ENCODE measurements at places on chromosomes 4 and X.

- no peak for DNase-seq
Observed at GRCh38 chr4:5510504-5510903, 197.9 kb downstream of the EVC2 start.

DNA sequence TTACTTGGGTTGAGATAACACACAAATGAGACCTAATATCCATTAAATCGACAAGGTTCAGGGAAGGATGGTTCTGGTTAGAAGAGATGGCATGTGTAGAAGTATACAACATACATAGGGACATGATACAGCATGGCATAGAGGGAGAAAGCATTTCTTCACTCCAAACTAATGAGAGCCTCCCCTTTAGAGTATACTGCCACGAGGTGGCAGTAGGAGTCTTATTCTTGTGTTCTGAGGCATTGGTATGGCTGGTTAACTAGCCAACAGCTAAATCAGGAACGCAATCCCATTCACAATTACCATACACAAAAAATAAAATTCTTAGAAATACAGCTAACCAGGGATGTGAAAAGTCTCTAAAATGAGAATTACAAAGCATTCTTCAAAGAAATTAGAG, 29.1 kb upstream of the TRO start:
- DNase-seq = no peak

- peak; percentile 86 for DNase-seq
Observed at GRCh38 chr4:15336410-15337167, 91.2 kb upstream of the C1QTNF7 start.

GRCh38 chr4:83852085-83852451, 316.2 kb downstream of the GPAT3 start:
- DNase-seq = peak; percentile 69

GRCh38 chrX:39595977-39596376, 501.8 kb downstream of the BCOR start:
- no peak for DNase-seq

GRCh38 chr4:80852061-80852460, 178.4 kb upstream of the BMP3 start:
- no peak for DNase-seq

- DNase-seq = no peak
Observed at GRCh38 chr4:67103001-67103747, 442.1 kb downstream of the CENPC start.

DNA sequence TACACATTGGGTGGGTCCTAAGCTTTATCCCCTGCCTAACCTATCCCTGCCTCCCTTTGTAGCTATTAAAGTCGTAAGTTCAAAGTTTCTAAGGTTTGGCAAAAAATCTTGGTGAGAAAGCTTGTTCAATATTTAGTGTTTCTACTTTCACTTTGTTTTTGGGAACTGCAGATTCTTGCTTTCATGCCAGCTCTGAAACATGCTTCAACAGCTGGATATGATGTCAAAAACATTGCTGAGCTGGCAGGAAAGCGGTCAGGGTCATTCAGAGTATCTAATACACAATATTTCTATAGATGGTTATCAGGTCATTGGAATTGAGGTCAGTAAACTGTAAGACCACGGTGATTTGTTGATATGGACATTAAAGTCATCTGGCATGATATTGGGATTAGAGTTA, 19.7 kb downstream of the CENPI start:
- no peak for DNase-seq

DNA sequence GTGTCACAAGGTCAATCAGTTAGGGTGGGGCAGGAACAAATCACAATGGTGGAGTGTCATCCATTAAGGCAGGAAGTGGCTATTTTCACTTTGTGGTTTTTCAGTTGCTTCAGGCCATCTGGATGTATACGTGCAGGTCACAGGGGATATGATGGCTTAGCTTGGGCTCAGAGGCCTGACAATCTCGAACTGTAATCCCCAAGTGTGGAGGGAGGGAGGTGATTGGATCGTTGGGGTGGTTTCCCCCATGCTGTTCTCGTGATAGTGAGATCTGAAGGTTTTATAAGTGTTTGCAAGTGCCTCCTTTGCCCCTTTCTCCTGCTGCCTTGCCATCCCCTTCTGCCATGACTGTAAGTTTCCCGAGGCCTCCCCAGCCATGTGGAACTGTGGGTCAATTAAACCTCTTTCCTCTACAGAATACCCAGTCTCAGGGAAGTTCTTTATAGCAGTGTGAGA, 36.7 kb upstream of the STS start:
- no peak for DNase-seq

DNA sequence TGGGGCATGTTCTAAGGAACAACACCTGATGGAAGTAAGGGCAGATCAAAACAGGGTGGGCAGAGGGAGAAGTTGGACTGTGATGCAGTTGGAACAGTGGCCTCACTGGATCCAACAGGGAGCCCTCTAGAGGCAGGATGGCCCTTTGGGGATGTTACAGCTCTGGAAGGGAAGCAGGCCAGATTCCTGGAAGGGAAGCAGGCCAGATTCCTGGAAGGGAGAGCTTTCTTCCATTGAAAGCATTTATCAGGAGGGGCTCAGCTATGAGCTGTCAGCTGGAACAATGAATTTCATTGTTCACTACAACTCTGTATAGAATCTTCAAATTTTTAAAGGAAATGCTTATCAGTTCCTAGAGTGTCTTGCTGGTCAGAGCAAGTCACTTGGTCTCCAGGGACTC, 17.7 kb downstream of the IL15 start:
- DNase-seq = peak; percentile 52

DNA sequence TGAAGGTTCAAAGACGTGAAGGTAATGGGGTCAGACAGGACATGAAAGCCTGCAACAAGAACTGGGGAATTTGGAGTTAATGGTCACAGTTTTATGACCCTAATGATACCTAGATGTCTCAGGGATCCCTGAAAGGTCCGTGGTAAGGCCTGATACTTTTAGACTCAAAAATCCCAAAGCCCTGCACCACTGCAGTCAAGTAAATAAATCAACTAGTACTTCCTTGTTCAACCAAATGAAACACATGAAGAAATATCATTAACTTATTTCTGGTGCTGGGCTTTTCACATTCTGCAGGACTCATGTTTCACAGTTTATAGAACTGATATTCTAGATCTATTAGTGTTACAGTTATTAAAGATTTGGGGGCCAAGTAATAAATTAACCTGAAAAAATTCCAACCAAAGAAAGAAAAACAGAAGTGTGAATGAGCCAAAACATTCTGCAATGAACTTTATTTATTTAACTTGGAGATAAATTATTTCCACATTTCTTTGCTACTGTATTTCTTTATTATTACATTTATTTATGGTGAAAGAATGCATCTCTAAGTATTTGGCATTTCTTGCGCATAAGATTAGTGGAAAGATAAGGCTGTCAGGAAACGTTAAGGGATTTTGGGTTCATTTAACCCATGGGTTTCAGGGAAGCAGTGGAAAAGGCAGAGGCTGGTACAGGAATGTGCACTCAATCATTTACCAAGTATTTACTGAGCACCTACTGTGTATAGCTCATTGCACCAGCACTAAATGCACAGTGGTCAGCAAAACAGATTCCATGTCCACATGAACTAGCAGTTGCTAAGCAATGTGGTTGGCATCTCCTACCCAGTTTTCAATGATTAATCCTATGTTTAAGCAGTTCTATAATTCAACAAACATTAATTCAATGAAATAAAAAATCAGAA, 8.7 kb downstream of the WDFY3 start:
- peak; percentile 61 for DNase-seq

GRCh38 chr4:140884431-140885058, 128.4 kb upstream of the TBC1D9 start:
- DNase-seq = peak; percentile 3

GRCh38 chr4:164847967-164848649, 28.9 kb upstream of the APELA start:
- DNase-seq = no peak

- DNase-seq = no peak
Observed at GRCh38 chrX:11739776-11740175, 18.3 kb upstream of the MSL3 start.

DNA sequence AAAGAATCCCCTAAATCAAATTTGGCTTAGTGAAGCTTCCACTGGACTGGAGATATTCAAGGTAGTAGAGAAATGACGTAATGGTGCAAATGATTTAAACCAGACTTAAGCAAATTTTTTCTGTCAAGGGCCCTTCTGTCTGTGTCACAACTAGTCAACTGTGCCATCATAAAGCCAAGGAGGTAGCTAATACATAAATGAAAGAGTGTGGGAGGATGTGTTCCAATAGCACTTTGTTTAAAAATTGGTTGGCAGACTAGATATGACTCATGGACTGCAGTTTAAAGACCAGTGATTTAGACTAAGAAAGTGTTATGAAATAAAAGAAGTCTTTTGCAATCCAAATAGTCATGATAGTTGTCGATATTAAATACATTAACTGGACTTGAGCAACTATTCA, 24.3 kb upstream of the TEX13C start:
- DNase-seq = no peak

- no peak for DNase-seq
Observed at GRCh38 chrX:1486749-1487361, 34.1 kb upstream of the ASMTL start.

- DNase-seq = no peak
Observed at GRCh38 chr4:82524570-82525152, 37.1 kb downstream of the TMEM150C start.

DNA sequence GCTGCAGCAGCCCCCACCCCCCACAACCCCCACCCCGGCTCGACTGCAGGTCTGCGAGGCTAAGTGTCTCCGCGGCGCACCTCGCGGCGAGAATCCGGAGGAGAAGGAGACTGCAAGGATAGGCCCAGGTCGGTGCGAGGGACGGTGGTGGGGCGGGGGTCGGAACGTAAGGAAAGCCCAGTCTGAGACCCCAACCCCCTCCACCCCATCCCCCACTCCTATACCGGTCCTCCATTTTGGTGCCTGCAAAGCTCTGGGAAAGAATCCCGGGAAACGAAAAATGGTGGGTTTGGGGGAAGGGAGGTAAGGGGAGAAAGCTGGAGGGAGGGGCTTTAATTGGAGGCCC, 614 bp downstream of the BEX3 start:
- DNase-seq = peak; percentile 39

DNA sequence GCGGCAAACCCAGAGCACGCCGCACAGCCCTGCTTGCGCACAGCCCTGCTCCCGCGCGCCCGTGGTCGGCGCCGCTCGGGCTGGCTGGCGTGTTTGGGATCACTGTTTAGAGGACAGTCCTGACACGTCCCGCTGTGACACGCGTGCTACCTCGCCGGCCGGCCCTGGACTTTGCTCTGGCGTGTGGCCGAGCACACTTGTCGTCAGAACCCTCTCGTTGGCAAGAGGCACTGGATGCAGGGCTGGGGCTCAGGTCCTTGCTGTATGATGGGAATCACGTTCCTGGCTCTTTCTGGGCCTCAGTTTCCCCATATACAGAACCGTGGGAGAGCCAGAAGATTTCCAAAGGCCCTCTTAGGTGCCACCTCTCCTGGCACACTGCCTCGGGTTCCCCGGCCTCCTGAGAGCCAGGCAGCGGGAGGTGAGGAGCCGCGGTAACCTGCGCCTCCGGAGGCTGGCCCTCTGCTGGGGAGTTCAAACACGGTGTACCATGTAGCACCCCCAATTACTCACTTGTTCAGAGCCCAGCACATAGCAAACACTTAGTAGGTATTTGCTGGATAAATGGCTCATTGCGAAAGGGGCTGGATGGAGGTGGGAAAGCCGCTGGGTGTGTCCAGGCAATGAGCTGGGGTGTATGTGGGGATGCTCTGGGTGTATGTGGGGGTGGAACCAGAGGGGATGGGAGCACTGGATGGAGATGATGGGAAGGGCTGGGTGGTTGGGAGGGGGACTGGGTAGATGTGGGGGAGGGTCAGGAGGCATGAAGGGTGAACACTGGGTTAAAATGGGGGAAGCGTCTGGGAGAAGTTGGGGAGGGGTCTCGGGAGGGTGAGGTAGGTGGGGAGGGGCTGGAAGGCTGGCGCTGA, 76.6 kb downstream of the HTRA3 start:
- no peak for DNase-seq

GRCh38 chrX:22445880-22446279, 173.2 kb downstream of the CBLL2 start:
- DNase-seq = no peak

DNA sequence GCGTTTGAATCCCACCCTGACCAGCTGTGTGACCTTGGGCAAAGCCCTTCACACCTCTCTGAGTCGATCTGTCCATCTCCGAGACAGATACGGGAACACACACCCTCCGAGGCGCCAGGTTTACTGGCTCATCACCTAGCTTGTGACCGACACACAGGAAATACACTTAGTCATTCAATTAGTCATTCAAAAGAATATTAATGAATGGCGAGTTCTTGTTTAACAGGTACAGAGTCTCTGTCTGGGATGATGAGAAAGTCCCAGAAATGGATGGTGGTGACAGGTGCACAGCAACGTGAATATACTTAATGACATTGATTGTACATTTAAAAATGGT, 80.6 kb downstream of the PPP2R2C start:
- DNase-seq = peak; percentile 13

- DNase-seq = no peak
Observed at GRCh38 chrX:6021316-6022091, 207.2 kb downstream of the NLGN4X start.

DNA sequence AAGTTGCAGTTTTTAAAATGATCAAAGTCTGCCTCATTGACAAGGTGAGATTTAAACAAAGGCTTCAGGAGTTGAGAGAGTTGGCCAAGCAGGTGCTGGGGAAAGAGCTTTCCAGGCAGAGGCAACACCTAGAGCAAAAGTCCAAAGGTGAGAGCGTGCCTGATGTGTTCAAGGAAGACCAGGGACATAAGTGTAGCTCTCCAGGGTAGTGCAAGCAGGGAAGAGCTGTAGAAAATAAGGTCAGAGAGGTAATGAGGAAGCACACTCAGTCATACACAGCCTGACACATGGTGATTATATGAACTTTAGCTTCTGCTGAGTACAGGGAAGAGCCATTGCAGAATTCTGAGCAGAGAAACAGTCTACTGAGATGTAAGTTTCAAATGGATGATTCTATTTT, 265.0 kb upstream of the NWD2 start:
- DNase-seq = no peak

GRCh38 chr4:162836773-162837172, 329.9 kb downstream of the NAF1 start:
- DNase-seq = no peak

GRCh38 chrX:141936080-141936479, 32.4 kb downstream of the MAGEC1 start:
- no peak for DNase-seq

DNA sequence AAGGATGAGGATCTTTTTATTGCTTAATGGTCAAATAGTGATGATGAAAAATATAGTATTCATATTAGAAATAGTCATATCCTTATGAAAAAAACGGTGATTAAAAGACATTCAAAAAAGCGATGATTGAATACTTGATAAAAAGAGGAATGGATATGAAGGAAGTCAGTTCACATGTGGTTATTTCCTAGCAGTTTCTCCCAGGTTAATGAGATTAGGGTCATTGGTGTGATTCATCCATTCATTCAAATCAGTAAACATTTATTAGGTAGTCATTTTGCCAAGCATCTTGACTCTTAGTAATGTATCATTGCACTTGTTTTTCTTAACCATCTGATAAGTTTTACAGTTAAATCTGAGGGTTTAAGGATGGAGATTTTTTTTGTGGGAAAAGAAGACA, 294.1 kb downstream of the ARHGAP24 start:
- no peak for DNase-seq

DNA sequence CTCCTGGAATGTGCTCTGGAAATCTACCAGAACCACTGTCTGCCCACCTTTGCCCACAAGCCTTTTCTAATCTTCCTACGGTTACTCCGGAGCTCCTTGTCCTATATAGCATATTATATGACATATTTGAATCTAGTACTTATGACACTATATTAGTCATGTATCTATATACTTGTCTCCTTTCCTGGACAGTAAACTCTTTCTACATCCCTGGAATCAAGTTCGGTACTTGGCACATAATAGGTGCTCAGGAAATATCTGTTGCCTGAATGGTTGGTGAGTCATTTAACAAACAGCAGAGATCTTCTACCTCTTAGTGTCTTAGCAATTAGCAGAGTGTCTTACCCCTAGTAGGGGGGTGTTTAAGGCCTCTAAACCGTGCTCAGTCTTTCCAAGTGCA, 123.6 kb downstream of the RELL1 start:
- peak; percentile 59 for DNase-seq

All from NCI-H226 (cell line).